RPMI8226 (cell line): ENCODE measurements at places on chromosomes 3 and 15.

DNA sequence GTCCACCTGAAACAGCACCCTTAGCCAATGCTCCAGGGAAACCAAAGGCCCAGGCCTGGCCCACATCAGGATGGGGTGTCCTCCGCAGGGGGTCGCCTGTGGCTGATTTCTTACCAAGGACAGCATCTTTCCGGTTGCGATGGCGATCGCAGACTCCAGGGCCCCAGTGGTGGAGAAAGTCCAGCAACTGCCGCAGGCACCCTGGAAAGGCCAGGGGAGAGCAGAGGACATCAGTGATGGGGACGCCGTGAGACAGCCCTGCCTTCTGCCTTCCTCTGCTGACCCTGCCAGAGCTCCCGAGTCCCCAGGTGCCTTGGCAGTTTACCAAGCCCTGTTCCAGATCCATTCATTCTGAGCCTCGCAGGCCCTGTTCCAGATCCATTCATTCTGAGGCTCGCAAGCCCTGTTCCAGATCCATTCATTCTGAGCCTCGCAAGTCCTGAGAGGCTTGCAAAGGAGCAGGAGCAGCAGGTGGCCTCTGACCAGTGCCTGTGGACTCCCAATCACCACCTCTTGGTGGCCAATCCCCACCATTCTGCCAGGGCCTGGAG lies 12.5 kb downstream of the CTSH start:
- no peak for DNase-seq

DNA sequence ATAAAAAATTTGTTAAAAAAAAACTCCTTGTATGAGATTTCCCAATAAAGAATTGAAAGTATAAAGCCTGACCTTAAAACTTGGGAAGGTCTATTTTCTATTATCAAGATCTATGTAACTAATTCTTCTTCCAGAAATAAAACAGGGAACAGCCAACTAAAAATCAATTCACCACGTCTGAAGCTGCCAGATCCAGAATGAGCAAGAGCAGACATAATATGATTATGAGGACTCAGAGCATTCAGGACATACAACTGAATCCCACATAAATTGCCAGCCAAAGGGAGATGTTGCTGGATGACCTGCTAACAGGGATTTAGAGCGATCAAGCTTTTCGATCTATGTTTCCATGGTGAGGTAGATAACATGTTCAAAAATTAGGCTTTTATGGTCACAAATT lies 1151.3 kb upstream of the CADM2 start:
- DNase-seq = no peak

GRCh38 chr3:24195504-24196230 lies 250.6 kb downstream of the NR1D2 start:
- DNase-seq = no peak

GRCh38 chr15:83163032-83163431 lies 44.6 kb downstream of the HDGFL3 start:
- no peak for DNase-seq

DNA sequence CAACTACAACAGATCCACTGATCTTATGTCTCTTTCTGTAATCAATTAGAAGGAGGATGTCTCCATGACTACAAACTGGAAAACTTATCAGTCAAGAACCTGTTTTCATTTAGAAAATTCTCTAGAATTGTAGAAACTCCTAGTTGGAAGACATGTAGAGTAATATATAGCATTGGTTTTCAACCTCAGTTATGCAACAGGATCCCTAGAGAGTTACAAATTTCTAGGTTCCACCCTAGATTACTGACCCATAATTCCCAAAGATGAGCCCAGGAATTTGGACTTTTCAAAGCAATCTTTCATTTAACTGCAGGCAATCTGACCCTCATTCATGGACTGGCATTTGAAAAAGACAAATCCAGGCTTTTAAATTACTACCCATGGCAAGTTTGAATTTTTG lies 116.9 kb upstream of the RAP2B start:
- no peak for DNase-seq

- no peak for DNase-seq
Observed at GRCh38 chr3:124927574-124928045, 6.9 kb downstream of the MUC13 start.

- no peak for DNase-seq
Observed at GRCh38 chr15:47412136-47412535, 305.2 kb upstream of the SEMA6D start.

- no peak for DNase-seq
Observed at GRCh38 chr3:82103241-82103640, 341.8 kb upstream of the GBE1 start.

- DNase-seq = peak; percentile 73
Observed at GRCh38 chr15:68304589-68305337, 27.2 kb downstream of the FEM1B start.

DNA sequence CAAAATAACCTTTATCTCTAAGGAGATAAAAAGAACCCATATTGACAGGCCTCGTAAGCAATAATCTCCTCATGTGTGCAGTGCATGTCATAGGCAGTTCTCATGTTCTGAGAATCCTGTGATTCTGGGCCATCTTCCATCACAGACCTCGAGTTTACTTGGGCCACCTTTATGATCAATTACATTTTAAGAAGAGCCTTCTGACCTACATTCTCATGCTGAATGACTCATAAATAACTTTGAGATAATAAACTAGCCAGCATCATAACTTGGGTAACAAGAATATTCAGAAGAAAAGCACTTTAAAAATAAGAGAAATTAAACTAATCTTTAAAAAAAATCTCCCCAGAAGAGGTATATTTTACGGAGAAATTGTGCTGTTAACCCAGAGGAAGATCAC lies 310.7 kb upstream of the ZNF717 start:
- DNase-seq = no peak

- no peak for DNase-seq
Observed at GRCh38 chr3:33718595-33718907, 497 bp upstream of the CLASP2 start.

DNA sequence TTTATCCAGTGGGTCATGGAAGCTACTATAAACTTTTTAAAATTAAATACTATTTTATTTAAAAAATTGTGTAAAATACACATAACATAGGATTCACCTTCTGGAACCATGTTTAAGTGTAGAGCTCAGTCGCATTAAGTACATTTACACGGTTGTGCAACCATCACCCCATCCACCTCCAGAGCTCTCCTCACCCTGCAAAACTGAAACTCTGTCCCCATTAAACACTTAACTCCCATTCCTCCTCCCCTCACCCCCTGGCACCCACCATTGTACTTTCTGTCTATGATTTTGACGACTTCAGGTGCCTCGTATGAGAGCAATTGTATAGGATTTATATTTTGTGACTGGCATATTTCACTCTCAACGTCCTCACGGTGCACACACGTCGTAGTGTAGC lies 70.7 kb downstream of the APBA2 start:
- no peak for DNase-seq

- no peak for DNase-seq
Observed at GRCh38 chr15:34853001-34853758, 57.8 kb upstream of the ACTC1 start.

GRCh38 chr15:75034615-75035014 lies 11.2 kb downstream of the PPCDC start:
- no peak for DNase-seq

- peak; percentile 57 for DNase-seq
Observed at GRCh38 chr3:191345334-191345733, 15.0 kb upstream of the UTS2B start.

DNA sequence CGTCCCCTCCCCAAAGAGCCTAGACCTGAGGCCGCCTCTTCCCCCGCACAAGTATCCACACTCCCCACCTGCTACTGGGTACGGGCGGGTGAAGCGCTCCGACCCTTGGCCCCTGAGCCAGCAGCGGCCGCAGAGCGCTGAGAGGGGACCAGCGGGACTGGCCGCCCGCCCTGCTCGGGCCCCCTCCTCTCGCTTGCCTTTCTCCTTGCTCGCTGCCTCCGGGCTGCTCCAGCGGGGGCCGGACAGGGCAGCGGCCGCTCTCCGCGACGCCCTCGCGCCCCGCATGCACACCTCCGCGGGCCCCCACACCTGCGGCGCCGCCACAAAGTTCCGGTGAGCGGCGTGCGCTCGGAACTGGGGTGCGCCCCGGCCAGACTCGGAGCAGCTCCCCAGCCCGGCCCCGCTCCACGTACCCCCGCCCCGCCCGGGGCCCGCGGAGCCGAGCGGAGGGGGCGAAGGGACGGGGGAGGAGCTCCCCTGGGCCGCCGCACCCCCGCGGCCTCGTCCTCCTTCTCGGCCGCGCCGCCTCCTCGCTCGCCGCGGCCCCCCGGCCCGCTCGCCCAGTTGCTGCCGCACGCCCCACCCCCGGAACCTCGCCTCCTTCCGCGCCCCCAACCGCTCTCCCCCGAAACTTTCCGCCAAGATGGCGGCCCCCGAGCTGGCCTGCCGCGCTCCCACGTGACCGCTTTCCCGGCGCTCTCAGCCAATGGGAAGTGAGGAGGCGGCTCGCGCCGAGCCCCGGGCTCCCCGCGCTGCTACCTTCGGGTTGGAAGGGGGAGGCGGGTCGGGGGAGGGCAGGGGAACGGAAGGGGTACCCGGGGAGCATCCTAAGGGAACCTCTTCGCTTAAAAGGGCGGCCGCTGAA lies 704 bp downstream of the DLG1 start:
- DNase-seq = peak; percentile 93

DNA sequence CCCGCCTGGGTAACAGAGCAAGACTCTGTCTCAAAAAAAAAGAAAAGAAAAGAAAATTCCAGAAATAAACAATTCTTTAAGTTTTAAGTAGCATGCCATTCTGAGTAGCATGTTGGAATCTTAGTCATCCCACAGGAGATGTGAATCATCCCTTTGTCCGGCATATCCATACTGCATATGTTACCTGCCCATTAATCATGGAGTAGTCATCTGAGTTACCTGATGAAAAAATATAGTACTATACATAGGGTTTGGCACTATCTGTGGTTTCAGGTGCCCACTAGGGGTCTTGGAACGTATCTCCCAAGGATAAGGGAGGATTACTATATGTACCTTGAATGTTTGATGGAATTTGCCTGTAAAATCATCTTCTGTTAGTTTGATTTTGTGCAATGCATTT lies 6.3 kb upstream of the CCR4 start:
- no peak for DNase-seq
